ENCODE measurements at places on chromosomes 12 and 14. TPM values are rescaled to one million over a fixed set of nuclear protein-coding genes. Genes with fewer than 3 reads are reported as not detected.
A peak's percentile ranks its signal among the peaks of the same experiment; 100 is the strongest.

Gene CLEC4C
- not detected for total RNA-seq

DNA sequence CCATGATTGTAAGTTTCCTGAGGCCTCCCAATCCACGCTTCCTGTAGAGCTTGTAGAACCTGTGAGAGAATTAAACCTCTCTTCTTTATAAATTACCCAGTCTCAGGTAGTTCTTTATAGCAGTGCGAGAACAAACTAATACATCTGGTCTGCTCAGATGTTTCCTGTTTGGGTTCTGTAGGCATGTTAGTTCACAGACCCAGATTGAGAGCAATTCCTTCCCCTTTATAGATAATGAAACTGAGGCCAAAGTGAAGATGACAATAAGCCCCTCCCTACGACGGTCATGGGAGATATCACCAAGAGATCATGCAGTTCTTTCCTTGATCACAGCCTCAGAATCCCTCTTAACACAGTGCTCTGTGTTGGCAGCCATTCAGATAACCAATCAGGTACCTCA lies 76.5 kb upstream of the CLMN start:
- H3K4me3 ChIP-seq, result no peak overlapping the region
- no peaks in the 10 kb centered on the region for H3K36me3 ChIP-seq
- no peaks in the 10 kb centered on the region for H3K27me3 ChIP-seq

DNA sequence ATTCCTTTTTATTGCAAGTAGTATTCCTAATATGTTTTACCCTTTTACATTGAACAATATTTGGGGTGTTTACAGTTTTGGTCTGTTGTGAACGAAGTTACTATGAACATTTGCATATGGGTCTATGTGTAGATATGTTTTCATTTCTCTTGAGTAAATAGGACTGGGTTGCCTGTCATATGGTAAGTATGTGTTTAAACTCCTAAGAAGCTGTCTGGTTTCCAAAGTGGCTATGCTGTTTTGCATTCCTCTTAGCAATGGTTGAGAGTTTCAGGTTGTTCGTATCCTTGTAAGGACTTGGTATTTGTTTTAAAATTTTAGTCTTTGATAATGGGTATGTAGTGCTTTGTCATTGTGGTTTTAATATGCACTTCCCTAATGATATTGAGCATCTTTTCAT lies 6.3 kb downstream of the METAP2 start:
- peaks cover 31% of the 10 kb centered on the region for H3K36me3 ChIP-seq
- no peak for DNase-seq
- H3K27ac ChIP-seq, result no peak overlapping the region
- H3K4me1 ChIP-seq, result peaks cover 22% of the 10 kb centered on the region
- H3K4me3 ChIP-seq, result no peak overlapping the region

Gene PRIMA1
- total RNA-seq, result 4.6 TPM

DNA sequence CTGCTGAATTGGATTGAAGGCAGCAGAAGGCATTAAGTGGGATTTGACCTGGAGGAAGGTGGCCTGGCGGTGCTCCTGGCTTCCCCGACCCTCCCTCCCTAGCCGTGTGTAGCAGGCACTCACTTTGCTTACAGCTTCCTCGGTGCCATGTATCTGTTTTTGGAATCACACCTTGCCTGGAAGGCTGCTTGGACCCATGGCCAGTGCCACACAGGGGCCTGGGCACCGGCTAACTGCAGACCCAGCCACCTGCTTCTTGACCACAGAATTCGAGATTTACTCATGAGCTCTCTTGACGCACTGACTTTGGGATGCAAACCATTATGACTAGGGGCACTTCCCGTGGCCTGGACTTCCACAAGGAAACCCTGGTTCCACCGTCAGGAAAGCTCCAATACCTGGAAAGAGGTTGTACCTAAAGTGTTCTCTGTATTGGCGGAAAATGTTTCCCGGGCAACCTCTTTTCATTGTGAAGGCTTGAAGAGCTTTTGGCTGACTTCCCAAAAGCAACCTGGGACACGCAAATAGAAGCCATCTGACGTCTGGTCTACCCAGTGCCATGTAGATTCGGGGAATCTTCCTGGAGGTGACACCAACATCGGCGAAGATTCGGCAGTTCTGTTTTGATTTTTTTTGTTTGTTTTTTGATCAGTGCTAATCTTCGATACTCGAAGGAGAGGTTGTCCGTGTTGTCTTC lies 125.6 kb upstream of the RTL1 start:
- H3K4me3 ChIP-seq, result no peak overlapping the region
- H3K27me3 ChIP-seq, result no peaks in the 10 kb centered on the region
- H3K4me1 ChIP-seq, result no peaks in the 10 kb centered on the region
- no peaks in the 10 kb centered on the region for H3K36me3 ChIP-seq
- no peak for DNase-seq

GRCh38 chr14:95359994-95360826 lies 40.5 kb upstream of the CLMN start:
- no peak for DNase-seq
- peaks cover 10% of the 10 kb centered on the region for H3K27me3 ChIP-seq
- no peaks in the 10 kb centered on the region for H3K36me3 ChIP-seq
- no peak overlapping the region for H3K4me3 ChIP-seq

Gene CCDC175
- not detected for total RNA-seq

- DNase-seq, result no peak
- no peak overlapping the region for H3K4me3 ChIP-seq
- no peaks in the 10 kb centered on the region for H3K4me1 ChIP-seq
- H3K36me3 ChIP-seq, result no peaks in the 10 kb centered on the region
Observed at GRCh38 chr14:49508124-49508523, 78.1 kb downstream of the RPS29 start.

GRCh38 chr12:65557438-65558181 lies 266.7 kb upstream of the HMGA2 start:
- H3K4me1 ChIP-seq, result no peaks in the 10 kb centered on the region
- no peak overlapping the region for H3K4me3 ChIP-seq
- H3K36me3 ChIP-seq, result no peaks in the 10 kb centered on the region
- H3K27me3 ChIP-seq, result no peaks in the 10 kb centered on the region
- DNase-seq, result no peak

DNA sequence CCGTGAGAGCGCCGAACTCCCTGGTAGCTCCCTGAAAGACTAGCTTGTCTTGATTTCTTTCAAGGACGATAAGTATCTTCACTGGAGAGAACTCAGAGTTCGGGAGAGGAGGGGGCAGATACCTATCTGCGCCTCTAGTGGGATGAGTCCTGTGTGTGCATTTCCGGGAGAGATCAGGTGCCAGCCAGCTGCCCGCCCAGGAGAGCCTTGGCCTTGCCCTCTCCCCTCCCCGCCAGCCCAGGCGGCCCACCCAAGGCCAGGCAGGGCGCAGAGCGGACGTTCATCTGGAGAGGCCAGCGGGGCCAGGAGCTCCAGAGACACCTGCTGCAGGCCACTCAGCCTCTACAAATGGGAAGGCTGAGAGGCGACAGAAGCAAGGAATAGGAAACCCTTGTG lies 1.0 kb downstream of the CD9 start:
- H3K36me3 ChIP-seq, result no peaks in the 10 kb centered on the region
- DNase-seq, result no peak
- no peaks in the 10 kb centered on the region for H3K27me3 ChIP-seq
- peak overlapping the region; percentile 91 for H3K4me3 ChIP-seq

GRCh38 chr14:62189698-62190097 lies 427.5 kb downstream of the SNAPC1 start:
- H3K4me1 ChIP-seq, result no peaks in the 10 kb centered on the region
- H3K36me3 ChIP-seq, result no peaks in the 10 kb centered on the region
- H3K27ac ChIP-seq, result no peak overlapping the region

DNA sequence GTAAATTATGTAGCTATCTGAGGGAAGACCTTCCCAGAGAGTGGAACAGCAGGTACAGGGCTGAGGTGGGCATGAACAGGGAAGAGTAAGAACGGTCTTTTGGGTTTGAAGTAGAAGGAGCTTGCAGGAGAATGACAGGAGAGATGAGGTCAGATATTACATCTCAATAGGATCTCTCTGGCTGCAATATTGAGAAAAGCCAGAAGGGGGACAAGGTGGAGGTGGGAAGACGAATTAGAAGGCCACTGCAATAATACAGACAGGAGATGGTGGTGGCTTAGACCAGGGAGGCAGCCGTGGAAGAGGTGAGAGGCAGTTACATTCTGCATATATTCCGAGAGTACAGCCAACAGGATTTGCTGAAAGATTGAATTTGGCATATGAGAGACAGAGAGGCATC lies 310.2 kb downstream of the APAF1 start:
- H3K36me3 ChIP-seq, result no peaks in the 10 kb centered on the region
- DNase-seq, result no peak
- H3K4me3 ChIP-seq, result no peak overlapping the region
- H3K27me3 ChIP-seq, result no peaks in the 10 kb centered on the region
- no peaks in the 10 kb centered on the region for H3K4me1 ChIP-seq

GRCh38 chr14:45201905-45202304 lies 51.1 kb downstream of the MIS18BP1 start:
- peaks cover 63% of the 10 kb centered on the region for H3K36me3 ChIP-seq
- H3K4me3 ChIP-seq, result no peak overlapping the region

DNA sequence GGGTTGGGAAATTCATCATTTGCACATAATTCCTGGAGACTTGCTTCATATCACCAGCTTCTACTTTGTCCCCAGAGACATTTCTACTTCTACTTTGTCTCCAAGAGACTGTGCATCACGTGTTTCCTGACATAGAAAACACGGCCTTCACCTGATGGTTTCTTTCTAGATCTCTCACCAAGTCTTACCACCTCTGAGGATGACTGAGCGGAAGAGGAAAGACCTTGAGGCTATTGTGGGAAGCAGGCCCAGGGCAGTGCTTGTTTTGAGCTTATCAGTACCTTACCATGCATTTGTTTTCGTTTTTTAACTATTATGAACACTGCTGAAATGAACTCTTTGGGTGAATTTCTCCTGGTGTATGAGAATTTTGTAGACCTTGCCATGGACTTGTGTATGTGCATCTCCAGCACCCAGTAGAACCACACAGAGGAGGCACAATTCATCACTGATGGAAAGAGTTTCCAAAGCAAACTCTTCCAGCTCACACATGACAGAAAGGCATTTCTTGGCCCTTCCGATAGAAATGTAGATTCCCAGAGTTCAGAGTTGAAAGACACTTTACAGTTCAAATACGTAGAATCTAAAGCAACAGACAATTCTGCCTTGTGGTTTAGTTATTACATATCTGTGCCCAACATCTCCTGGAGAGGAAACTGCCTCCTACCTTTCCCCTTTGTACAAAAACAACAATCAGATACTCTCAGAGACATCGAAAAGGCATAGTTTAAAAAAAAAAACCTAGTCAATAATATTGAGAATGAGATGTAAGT lies 434.7 kb downstream of the FUT8 start:
- H3K36me3 ChIP-seq, result no peaks in the 10 kb centered on the region
- H3K4me1 ChIP-seq, result no peaks in the 10 kb centered on the region

DNA sequence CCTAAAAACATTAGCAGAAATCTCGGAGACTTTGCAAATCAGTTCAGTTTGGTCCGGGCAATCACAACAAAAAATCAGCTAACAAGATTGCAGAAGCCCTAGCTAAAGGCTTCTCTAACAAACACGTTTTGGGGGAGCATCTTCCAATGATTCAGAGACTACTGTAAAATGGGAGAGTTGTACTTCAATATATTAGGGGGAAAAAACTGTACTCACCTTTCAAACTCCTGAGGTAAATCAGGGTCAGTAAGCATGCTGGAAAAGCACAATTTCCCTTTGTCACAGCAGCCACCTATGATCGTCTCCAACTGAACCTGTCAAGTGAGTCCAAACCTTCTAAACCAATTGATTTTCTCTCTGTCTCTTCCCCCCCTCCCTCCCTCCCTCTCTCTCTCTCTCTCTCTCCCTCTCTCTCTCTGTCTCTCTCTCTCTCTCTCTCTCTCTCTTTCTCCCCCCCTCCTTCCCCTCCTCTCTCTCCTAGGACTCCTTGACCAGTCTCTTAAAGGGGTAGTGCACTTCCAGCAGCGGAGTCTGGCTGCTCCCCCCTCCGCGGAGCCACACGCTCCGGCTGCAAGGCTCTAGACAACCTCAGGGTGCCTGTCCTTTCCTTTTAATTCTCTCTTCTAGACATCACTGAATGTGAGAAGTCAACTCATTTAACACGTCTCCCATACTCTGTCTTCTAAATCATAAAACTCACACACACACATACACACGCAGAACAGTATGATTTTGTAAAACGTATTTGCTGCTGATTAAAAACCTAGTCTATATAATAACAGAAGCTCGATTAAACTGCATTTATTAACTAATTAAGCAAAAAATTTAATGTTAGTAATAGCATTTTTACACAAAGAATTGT lies at the start of gene SOX5:
SOX5 (minus strand) TSS at position 323 of the 862 bp plus-strand sequence; CDS start at position 254, 69 bp downstream.
- peak within 1 kb of the TSS; percentile 31 for H3K4me3 ChIP-seq
- DNase-seq, result no peak
- no peaks in the 10 kb centered on the region for H3K4me1 ChIP-seq
- no peak within 1 kb of the TSS for H3K27ac ChIP-seq
- H3K36me3 ChIP-seq, result no peaks in the 10 kb centered on the region

GRCh38 chr12:94239332-94239993 lies 91.1 kb downstream of the PLXNC1 start:
- no peak overlapping the region for H3K4me3 ChIP-seq
- no peak overlapping the region for H3K27ac ChIP-seq
- DNase-seq, result no peak
- no peaks in the 10 kb centered on the region for H3K4me1 ChIP-seq

Gene ADAMTS20
- total RNA-seq, result not detected

DNA sequence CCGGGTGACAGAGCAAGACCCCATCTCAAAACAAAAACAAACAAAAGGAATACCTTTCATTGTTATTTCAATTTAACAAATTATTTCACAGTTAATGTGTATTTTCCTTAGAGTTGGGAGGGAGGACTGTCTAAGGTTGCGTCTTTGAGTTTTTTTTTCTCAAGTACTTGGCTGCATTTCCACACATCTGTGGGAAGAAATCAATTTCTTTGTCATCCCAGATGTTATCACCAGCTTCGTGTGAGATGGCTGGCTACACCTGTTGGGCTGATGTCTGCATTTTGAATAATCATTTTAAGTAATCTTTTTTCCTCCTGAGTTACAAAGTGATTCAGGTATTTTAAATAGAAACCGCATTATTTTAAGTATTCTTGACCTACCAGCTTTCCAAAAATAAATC lies 59.4 kb downstream of the EML1 start:
- DNase-seq, result no peak
- no peak overlapping the region for H3K4me3 ChIP-seq
- H3K36me3 ChIP-seq, result peaks cover 6% of the 10 kb centered on the region
- no peak overlapping the region for H3K27ac ChIP-seq
- peaks cover 11% of the 10 kb centered on the region for H3K4me1 ChIP-seq
- no peaks in the 10 kb centered on the region for H3K27me3 ChIP-seq

Measured in heart left ventricle (tissue), 16 donors.